Astrocyte of the spinal cord (primary cell): ENCODE measurements at places on chromosomes 4 and X.

GRCh38 chrX:107673933-107674479, 45.7 kb downstream of the PRPS1 start:
- peak; percentile 94 for DNase-seq

DNA sequence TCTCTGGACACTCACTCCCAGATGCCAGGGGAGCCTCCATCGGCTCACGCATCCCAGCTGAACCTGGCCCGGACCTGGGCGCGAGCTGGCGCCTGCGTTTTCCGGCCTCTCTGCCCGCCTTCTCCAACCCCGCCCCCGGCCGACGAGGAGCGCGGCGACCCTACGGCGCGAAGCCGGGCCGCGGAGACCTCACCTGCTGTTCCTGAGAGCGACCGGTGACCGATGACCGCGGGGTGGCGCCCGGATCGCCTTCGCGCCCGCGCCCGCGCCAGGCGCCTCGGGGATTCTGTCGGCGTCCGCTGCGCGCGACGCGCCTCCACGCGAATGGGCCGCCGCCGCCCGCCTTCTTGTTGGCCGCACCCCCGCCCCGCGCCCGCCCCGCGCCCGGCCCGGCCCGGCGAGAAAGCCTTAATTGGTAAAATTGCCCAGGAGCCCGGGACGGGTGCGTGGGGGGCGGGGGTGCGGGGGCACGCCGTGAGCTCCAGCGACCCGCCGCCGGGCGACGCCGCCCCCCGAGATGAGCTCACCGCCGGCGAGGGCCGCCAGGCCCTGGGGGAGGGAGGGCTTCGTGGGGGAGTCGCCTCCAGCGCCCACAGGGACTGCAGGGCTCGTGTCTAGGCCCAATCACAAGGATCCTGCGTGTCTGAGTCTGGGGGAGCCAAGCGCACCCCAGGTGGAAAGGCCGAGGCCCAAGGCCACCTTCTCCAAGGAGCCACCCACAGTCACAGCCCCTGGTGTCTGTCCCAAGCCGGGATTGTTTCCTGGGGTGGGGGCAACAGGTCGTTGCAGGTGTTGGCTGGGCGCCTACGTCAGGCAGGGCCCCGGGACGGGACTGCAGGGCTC, at the start of gene FLNA:
Gene FLNA (minus strand): TSS at position 322 of the 843 bp plus-strand sequence. CDS start 3,389 bp downstream, outside the sequence.
- DNase-seq = no peak

DNA sequence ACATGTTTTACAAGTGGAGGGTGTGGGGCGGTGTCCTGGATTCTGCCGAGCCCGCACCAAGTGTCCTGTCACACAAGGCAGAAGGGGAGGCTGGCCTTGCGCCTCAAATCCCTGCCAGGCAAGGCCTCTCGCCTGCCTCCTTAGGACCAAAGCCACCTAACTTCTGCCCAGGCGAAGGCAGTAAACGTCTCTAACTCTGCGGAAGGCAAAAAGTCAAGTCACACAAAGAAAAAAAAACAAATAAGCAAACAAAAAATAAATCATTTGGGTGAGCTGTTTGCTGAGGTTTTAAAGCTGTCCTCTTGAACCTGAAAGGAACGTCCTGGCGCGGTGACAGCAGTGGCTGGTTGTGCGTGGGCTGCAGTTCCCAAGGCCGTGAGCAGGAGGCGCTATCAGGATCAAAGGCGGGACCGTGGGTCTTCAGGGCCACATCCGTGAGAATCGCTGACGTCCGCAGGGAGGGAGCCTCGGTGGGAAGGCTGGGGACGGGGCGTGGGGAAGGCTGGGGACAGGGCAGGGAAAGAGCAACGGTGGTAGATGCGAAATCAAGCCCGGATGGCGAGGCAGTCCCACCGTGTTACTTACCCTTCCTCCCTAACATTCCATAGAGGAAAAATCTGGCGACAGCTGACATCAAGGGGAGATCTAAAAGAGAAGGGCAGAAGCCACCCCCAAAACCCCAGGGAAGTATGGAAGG, 99.1 kb downstream of the TRAPPC11 start:
- no peak for DNase-seq

GRCh38 chrX:68599256-68600152, 48.0 kb upstream of the STARD8 start:
- peak; percentile 1 for DNase-seq

GRCh38 chr4:48470137-48470536, 13.0 kb upstream of the SLC10A4 start:
- DNase-seq = no peak

DNA sequence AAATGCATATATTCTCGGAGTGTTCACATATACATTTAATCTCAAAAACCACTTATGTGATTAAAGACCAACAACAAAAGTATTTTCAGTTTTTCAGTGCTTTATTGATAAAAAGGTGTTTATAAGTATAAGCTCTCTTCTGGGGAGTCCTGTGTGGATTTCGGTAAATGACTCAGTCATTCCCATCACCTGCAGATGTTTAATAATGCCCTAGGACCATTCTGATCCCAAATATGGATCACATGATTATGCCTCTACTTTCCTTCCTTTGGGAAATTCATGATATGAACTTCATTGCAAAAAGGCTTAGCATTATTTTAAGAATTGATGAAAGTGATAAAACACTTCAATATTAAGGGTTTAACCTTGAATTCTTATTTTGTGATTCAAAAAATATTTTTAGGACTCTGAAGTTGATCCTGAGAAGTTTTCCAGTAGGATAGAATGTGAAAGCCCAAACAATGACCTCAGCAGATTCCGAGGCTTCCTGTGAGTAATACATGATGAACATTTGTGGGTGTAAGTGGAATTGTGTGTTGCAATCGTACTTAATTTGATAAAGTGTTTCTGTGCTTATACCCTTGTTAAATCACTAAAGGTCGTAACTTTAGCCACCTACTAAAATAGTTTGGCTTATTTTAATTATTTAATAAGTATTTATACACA, 40.2 kb downstream of the ATP10D start:
- DNase-seq = peak; percentile 93

- DNase-seq = no peak
Measured at GRCh38 chrX:39174772-39175417, 373.6 kb downstream of the MID1IP1 start.

DNA sequence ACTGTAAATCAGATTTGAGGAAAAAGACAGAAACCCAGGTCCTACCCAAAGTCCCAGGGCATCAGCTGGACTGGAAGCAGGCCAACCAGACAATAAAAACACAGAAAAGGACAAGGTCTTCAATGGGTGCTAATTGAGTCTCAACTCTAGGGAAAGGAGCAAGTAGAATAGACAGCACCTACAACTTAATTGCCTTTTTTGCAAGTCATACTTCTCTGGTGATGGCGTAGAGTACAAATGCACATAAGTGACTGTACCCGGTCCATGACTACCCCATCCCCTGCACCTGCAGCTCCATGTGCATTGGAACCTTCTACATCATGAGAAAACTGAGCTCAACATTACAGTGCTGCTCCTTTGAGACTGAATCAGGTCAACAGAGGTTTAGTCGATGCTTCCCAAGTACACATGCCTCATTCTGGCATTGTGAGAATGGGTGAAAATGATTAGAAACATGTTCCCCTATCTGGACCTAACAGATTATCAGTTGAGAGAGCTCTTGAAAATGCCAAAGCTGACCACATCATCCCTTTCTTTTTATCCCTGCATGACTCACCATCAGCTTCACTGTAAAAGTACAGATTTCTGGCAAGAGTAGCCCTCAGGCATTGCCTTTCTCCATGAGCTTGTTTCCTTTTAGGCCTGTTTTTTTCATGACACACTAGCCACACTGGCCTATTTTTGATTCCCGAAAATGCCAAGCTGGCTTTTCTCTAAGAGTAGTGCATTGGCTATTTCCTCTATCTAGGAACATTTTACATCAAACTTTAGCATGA, 298.3 kb downstream of the HS3ST1 start:
- DNase-seq = peak; percentile 96

DNA sequence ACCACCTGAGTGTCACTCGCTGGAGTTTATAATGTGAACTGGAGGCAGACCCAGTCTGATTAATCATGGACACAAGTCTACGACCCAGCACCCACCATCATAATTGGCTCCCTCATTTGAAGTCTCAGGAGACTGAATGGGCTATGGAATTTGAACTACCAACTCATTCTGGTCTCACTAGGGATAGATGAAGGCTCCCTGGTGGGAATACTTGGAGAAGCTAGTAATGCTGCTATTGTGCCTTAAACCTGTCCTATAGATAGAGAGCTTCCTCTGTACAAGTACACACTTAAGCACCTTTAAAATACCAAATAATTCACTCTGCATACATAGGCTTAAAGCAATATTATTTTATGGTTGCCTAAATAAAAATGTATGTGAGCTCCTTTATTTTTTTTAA, 90.8 kb upstream of the SMARCAD1 start:
- DNase-seq = no peak

- DNase-seq = no peak
Measured at GRCh38 chr4:143623896-143624295, 76.6 kb downstream of the FREM3 start.

DNA sequence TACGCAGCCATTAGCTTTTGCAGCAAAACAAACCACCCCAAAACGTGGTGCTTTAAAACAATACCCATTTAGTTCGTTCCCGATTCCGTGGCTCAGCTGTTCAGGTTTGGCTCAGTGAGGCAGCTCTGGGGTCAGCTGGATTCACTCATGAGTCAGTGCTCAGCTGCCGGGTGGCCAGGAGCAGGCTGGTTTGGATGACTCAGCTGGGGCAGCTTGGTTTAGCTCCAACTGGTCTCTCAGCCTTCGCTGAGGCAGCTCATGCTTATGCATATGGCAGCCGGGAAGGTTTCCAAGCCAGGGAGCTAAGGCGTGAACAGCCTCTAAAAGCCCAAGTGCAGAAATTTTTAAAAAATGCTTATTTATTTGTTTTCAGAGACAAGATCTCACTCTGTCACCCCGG, 13.3 kb upstream of the CD99 start:
- DNase-seq = peak; percentile 98

GRCh38 chr4:5292101-5292500, 240.8 kb downstream of the STK32B start:
- DNase-seq = no peak

- DNase-seq = no peak
Measured at GRCh38 chr4:183107891-183108459, 8.9 kb downstream of the WWC2 start.

- no peak for DNase-seq
Measured at GRCh38 chrX:153768311-153769157, 4.5 kb downstream of the PLXNB3 start.

DNA sequence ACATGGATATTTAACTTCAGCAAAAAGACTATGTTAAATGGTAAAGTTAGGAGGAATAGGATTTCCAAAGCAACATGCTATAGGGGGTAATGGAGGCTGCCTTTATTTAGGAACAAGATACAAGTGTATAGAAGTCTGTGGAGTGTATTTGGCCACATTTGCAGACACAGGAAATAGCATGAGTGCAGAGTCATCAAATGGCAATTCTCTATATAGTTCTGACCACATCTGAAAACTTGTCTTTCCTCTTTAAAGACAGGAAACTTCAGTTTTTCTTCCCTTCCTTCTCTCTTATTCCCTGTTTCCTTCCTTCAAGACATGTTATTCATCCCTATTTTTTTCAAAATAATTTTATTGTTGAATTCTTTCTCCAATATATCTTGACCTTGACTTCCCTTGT, 119.3 kb upstream of the PITX2 start:
- peak; percentile 23 for DNase-seq

- DNase-seq = peak; percentile 61
Measured at GRCh38 chrX:42524379-42524778, 253.6 kb downstream of the PPP1R2C start.

DNA sequence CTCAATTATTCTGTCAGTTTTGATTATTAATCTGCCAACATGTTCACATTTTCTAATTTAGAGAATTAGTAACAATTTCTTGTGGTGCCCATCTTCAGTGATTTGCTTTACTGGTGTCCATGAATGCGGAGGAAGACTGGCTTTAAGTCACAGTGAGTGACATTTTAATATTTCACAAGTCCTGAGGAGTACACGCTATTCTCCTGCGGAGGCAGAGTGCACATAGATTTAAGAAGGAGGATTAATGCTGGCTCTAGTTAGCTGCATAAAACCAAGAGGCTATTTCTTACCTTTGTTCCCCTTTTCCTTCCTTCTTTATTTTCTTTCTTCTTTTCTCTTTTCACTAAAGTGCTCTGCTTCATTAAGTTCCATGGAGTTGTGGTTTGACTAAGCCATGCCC, 495.2 kb upstream of the IGFBP7 start:
- DNase-seq = no peak

DNA sequence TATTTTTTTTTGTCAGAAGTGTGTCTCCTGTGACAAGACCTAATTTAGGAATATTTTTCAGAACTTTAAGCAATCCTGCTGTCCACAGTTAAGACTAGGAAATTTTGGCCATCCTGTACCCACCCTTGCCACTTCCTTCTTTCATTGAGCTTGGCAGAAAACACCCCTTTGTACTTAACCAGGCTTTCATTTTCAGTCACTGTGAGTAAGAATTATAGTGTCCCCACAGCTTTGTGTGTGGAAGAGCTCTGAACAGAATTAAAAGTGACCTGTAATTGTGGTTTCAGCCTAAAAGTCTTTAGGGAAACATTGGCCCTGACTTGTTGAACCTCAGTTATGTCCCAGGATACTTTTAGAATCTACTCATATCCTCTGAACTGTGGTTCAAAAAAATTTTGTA, 153.7 kb upstream of the BMP3 start:
- DNase-seq = no peak

DNA sequence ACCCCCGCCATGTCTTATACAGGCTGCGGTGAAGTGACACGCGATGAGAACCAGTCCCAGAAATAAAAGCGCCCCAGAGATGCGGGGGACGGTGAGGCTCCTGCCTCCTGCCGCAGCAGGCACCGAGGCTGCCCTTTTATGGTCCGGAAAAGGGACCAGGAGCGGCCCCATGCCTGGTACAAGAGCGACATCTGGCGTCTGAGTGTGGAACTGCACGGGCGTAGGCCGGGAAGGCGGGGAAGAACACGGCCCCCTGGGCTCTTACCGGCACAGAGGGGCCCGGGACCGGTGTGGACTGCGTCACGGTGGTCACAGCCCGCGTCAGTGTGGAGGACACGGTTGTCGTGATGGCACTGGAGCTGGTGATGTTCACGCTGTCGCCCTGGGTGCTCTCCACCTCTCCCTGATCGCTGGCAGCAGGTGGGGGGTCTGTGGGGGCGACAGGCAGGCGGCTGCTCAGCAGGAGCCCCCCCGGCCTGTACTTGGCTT, 8.9 kb upstream of the RENBP start:
- peak; percentile 66 for DNase-seq

DNA sequence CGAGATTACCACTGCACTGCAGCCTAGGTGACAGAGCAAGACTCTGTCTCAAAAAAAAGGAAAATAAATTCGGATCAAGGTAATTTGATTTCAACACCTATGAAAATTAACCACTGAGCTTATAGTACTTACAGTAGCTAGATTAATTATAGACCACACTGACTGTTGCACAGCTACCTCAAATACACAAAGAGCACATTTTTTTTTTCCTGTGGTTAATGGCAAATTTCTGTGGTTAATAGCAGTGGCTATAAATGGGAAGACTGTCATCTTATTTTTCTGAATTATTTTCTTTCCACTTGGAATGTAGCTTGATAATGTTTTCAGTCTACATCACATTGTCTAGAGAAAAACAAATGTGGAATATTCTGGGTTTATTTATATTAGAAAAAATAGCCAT, 1661.6 kb upstream of the PCDH7 start:
- DNase-seq = no peak

- DNase-seq = peak; percentile 1
Measured at GRCh38 chr4:4990329-4990728, 28.9 kb downstream of the CYTL1 start.
